ENCODE measurements at places on chromosomes 11 and 22.

GRCh38 chr22:46649141-46650077, 29.2 kb downstream of the GRAMD4 start:
- no peaks in the 10 kb centered on the region for H3K27me3 ChIP-seq
- H3K4me1 ChIP-seq, result peaks cover 7% of the 10 kb centered on the region
- no peak overlapping the region for H3K27ac ChIP-seq
- H3K36me3 ChIP-seq, result no peaks in the 10 kb centered on the region
- H3K4me3 ChIP-seq, result no peak overlapping the region
- DNase-seq, result no peak

- H3K4me3 ChIP-seq, result no peak overlapping the region
- H3K36me3 ChIP-seq, result no peaks in the 10 kb centered on the region
- H3K4me1 ChIP-seq, result peaks cover 10% of the 10 kb centered on the region
- H3K27me3 ChIP-seq, result no peaks in the 10 kb centered on the region
- DNase-seq, result no peak
These were observed 276.4 kb upstream of the PLET1 start for GRCh38 chr11:112537026-112537425.

DNA sequence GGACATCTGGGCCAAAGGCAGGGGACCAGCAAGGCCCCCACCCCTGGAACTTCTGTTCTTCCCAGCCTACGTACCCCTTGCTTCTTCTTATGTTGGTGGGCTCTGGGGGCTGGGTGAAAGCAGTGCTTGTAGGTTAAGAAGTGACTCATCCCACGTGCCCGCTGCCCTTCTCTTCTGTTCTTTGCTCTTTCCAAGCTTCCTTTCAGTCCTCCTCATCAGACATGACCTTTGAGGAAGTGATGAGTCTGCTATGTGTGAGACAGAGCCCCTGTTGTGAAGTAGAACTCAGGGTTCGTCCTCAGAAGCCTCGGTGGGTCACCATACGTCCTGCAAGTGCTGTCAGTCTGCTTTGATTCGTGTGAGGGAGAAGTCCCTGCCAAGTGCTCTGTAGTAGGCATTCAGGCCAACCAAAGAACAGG, 12.7 kb downstream of the MED15 start:
- no peaks in the 10 kb centered on the region for H3K27me3 ChIP-seq
- no peak overlapping the region for H3K4me3 ChIP-seq
- peak overlapping the region; percentile 98 for H3K27ac ChIP-seq
- peaks cover 71% of the 10 kb centered on the region for H3K4me1 ChIP-seq
- peaks cover 75% of the 10 kb centered on the region for H3K36me3 ChIP-seq

GRCh38 chr11:110908401-110909105, 196.3 kb upstream of the ARHGAP20 start:
- peak overlapping the region; percentile 34 for H3K27ac ChIP-seq
- H3K4me3 ChIP-seq, result no peak overlapping the region
- peak; percentile 63 for DNase-seq
- H3K4me1 ChIP-seq, result peaks cover 23% of the 10 kb centered on the region
- H3K36me3 ChIP-seq, result no peaks in the 10 kb centered on the region
